ENCODE measurements at places on chromosomes 12 and 14.

DNA sequence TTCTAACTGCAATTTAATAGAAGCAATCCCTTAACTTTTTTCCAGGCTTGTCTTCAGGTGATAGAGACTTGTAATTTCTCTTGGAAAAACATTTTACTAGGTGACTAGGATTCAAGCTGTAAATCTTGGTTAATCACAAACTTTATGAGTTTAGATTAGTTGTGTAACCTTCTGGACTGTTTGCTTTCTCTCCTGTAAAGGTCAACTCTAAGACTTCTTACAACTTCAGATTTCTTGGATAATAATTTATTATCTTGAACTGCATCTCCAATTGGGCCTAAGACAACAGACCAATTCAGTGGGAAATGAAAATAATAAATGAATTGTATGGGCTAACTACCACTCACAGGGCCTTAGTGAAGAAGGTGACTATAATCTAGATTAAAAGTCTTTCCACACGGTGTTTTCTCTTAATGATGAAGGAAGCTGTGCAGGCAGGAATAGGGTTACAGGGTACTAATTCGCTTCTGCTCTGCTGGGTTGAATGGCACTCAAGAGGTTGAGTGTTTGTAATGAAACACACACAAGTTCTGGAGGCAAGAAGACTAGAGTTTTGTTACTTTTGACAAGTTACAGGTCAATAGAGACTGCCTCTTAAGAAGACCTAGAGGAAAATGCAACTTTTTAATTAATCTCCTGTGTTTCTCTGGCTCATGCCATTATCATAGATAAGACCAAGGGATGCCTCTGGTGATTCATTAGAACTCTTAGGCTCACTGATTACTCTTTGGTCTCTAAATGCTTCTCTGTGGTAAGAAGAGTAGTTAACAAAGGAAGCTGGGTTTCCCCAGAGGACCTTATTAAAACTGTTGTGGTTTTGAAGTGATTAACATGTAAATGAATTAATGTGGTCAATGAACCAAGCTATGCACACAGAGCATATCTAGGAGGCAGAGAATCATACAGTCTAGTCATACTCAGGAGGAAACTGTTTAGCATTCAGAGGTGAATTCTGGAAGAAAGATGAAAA lies 30.0 kb upstream of the OR4E1 start:
- peaks cover 7% of the 10 kb centered on the region for H3K27me3 ChIP-seq
- H3K4me3 ChIP-seq = no peak overlapping the region
- peaks cover 13% of the 10 kb centered on the region for H3K4me1 ChIP-seq
- DNase-seq = no peak
- H3K27ac ChIP-seq = peak overlapping the region; percentile 14
- no peaks in the 10 kb centered on the region for H3K36me3 ChIP-seq

DNA sequence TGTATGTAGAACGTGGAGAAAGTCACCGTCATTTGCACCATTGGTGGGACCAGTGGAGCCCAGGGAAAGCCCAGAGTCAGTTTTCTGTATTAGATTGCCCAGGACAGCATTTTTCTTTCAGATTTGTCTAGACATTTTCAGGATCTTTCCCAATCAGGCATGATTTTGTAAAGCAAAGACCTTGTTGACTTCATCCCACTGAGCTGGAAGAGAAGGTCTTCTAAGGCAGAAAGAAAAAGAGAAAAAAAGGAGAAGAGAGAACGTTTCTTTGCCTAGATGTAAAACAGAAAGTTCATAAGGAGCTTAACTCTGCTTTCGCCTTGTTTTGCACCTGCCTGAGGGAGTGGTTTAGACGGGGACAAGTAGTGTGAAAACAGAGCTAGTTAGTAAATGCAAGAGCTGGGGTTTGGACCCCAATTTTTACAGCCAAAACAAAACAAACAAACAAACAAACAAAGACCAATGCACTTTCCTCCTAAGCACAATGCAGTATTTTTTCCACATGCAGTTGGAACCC lies 273.1 kb downstream of the ZFP36L1 start:
- peaks cover 8% of the 10 kb centered on the region for H3K4me1 ChIP-seq
- no peaks in the 10 kb centered on the region for H3K27me3 ChIP-seq
- H3K27ac ChIP-seq = no peak overlapping the region
- no peak for DNase-seq
- no peaks in the 10 kb centered on the region for H3K36me3 ChIP-seq

GRCh38 chr12:6540181-6540877 lies 6.0 kb downstream of the GAPDH start:
- no peaks in the 10 kb centered on the region for H3K27me3 ChIP-seq
- no peak for DNase-seq
- H3K27ac ChIP-seq = peak overlapping the region; percentile 83
- peaks cover 34% of the 10 kb centered on the region for H3K4me1 ChIP-seq
- H3K36me3 ChIP-seq = peaks cover 3% of the 10 kb centered on the region

GRCh38 chr12:77229640-77230442 lies 164.5 kb upstream of the E2F7 start:
- H3K4me1 ChIP-seq = no peaks in the 10 kb centered on the region
- no peak overlapping the region for H3K4me3 ChIP-seq
- no peak for DNase-seq
- H3K27ac ChIP-seq = no peak overlapping the region
- H3K27me3 ChIP-seq = no peaks in the 10 kb centered on the region
- no peaks in the 10 kb centered on the region for H3K36me3 ChIP-seq

DNA sequence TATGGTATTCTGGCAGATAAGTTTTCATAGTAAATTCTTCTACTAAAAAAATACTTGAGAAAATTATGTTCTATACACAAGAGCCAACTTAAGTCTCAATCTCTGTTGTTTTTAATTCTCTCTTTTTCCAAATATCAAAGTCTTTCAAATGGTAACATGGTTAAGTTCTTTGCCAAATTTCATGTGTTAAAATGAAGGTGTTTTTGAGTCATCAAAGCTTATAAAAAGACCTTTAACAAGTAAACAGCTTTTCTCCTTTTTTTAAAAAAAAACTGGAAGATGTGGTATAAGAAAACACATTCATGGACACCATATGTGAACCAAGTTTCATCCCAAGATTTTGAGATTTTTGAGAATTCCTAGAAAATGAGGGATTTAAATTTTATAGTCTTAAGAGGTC lies 111.3 kb downstream of the FOXG1 start:
- H3K4me1 ChIP-seq = no peaks in the 10 kb centered on the region
- no peaks in the 10 kb centered on the region for H3K27me3 ChIP-seq
- DNase-seq = no peak
- no peak overlapping the region for H3K4me3 ChIP-seq
- no peak overlapping the region for H3K27ac ChIP-seq
- no peaks in the 10 kb centered on the region for H3K36me3 ChIP-seq

GRCh38 chr14:104121142-104121541 lies 17.2 kb upstream of the KIF26A start:
- H3K27me3 ChIP-seq = peaks cover 28% of the 10 kb centered on the region
- no peak overlapping the region for H3K27ac ChIP-seq
- no peaks in the 10 kb centered on the region for H3K36me3 ChIP-seq
- H3K4me3 ChIP-seq = no peak overlapping the region
- H3K4me1 ChIP-seq = peaks cover 4% of the 10 kb centered on the region
- no peak for DNase-seq

- H3K27ac ChIP-seq = no peak within 1 kb of the TSS
- peaks cover under 1% of the 10 kb centered on the region for H3K36me3 ChIP-seq
- H3K27me3 ChIP-seq = peaks cover 33% of the 10 kb centered on the region
- H3K4me1 ChIP-seq = no peaks in the 10 kb centered on the region
- no peak for DNase-seq
- H3K4me3 ChIP-seq = no peak within 1 kb of the TSS
These were observed at the start of gene CMTM5 for GRCh38 chr14:23376482-23377197. TSS of gene CMTM5 (plus strand) at chr14:23377046. CDS start at chr14:23377252, 206 bp downstream.

DNA sequence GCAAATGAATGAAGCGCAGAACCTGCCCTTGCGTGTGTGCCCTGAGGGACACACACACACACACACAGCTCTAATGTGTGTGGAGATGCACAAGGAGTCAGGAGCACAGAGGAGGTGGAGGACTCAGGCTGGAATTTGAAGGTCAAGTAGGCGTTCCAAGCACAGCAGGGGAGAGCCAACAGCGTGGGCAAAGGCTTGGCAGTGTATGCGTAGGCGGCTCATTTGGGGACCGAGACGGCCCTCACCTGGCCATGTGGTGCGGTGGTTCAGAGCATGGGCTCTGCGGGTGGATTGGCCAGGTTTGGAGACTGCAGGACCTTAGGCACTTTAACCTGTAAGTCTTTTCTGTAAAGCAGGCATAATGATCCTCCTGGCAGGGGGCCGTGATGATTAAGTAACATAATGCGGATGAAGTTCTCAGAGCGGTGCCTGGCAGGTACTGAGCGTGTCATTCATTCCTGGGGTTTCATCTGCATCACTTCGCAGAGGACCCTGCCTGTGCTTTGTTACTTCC lies 69.5 kb upstream of the SLC24A4 start:
- H3K27me3 ChIP-seq = peaks cover 74% of the 10 kb centered on the region
- no peak for DNase-seq
- no peak overlapping the region for H3K27ac ChIP-seq
- H3K4me3 ChIP-seq = no peak overlapping the region
- peaks cover 9% of the 10 kb centered on the region for H3K36me3 ChIP-seq

DNA sequence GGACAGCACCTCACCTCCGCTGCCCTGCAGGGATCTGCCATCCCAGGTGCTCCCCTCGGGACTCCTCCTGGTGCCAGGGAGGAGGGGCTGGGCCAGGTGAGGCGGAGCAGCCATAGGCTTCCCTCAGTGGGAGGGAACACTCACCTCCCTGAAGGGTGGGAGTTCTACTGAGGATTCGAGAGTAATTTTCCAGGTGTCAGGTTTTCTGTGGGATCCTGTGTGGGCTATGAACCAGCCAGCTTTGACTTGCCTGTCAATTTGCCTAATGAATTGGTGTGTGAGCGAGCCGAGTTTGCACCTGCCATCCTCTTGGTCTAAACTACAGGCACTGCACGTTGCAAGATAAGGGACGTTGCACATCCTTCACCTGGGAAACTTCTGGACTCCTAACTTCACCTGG lies 50.3 kb downstream of the NOC4L start:
- no peaks in the 10 kb centered on the region for H3K36me3 ChIP-seq
- peaks cover 6% of the 10 kb centered on the region for H3K4me1 ChIP-seq
- no peak overlapping the region for H3K4me3 ChIP-seq
- no peaks in the 10 kb centered on the region for H3K27me3 ChIP-seq
- no peak for DNase-seq

DNA sequence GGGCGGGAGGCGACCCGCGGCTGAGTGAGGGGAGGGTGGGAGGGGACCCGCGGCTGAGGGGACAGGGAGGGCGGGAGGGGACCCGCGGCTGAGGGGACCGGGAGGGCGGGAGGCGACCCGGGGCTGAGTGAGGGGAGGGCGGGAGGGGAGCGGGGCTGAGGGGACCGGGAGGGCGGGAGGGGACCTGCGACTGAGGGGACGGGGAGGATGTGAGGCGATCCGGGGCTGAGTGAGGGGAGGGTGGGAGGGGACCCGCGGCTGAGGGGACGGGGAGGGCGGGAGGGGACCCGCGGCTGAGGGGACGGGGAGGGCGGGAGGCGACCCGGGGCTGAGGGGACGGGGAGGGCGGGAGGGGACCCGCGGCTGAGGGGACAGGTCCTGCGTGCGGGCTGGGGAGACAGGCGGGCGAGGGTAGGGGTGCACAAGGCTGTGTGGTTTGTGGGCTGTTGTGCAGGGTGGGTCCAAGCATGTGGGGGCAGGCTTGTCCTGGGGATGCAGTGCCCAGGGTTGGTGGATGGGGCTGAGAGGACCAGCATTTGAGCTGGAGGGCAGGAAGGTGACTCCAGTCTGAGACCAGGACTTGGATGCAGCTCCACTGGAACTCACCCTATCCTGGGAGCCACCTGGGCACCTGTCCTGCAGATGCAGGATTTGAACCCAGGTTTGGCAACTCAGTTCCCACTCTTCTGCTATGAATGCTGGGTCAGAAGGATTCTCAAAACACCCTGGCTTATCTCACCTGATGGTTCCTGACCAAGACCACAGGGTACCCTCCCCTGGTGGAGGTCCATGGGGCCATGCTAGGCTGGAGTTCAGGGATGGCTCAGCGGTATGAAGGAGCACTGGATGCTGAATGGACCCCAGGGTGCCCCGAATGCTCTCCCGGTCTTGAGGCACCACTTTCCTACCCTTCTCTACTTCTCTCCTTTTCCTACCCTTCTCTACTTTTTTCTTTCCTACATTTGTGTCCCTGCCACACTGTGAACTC lies 9.4 kb downstream of the PLD4 start:
- peaks cover 19% of the 10 kb centered on the region for H3K27me3 ChIP-seq
- H3K36me3 ChIP-seq = no peaks in the 10 kb centered on the region
- DNase-seq = no peak
- H3K4me3 ChIP-seq = peak overlapping the region; percentile 80

DNA sequence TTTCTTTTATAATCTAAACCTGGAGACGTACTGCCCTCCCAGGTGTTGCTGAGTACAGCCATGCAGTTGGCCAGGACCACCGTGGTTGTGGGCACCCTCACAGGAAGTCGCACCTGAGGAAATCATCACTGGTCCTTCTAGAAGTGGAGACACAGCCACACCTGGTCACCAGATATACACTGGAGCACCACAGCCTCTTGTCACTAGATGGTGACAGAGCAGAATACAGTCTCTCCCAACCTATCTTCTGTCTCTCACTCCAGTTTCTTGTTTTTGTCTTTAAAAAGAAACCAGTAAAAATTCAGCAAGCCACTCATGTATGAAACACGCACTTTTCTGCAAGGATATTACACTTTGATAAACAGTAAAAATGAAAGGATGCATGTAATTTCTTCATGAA lies 43.1 kb upstream of the GPHB5 start:
- no peaks in the 10 kb centered on the region for H3K4me1 ChIP-seq
- DNase-seq = no peak
- no peak overlapping the region for H3K4me3 ChIP-seq
- H3K27ac ChIP-seq = no peak overlapping the region
- peaks cover 9% of the 10 kb centered on the region for H3K27me3 ChIP-seq

- peak overlapping the region; percentile 50 for H3K4me3 ChIP-seq
- no peak for DNase-seq
- no peaks in the 10 kb centered on the region for H3K27me3 ChIP-seq
- H3K4me1 ChIP-seq = peaks cover 20% of the 10 kb centered on the region
These were observed 2.3 kb downstream of the TULP3 start for GRCh38 chr12:2893007-2893406.

DNA sequence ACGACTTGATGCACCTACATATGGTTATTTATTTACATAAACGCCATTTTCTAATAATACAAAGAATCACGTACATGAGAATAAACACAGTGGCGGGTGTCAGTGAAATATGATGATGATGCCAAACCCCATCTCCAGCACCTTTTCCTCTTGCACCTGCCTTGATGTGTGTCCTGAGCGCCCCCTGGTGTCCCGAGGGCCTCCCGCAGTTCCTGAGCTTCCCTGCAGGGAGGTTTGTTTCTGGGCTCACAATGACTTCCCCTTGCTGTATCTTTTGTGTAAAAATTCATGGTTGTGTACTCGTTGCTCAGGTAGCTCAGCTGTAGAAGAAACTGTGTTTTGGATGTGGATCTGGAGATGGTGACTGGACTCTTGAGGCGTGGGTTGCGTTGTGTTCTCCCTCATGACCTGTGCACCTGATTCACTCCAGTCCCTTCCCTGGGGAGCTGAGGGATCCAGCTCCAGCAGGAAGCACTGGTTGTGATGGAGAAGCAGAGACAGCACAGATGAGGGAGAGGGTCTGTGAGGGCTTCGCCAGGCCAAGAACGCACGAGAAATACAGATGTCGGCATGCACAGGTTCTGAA lies 1037.8 kb downstream of the TMEM121 start:
- peaks cover 44% of the 10 kb centered on the region for H3K27me3 ChIP-seq
- peak; percentile 41 for DNase-seq
- H3K4me1 ChIP-seq = peaks cover 3% of the 10 kb centered on the region
- H3K4me3 ChIP-seq = no peak overlapping the region
- H3K27ac ChIP-seq = no peak overlapping the region
